Bronchial epithelial cell (primary cell): ENCODE measurements at places on chromosomes 6 and 20. TPM values are rescaled to one million over a fixed set of nuclear protein-coding genes. Genes with fewer than 3 reads are reported as not detected.

- no peak for DNase-seq
These were observed 54.9 kb downstream of the ZBTB9 start for GRCh38 chr6:33508935-33509926.

The WFDC2 gene
- total RNA-seq, result not detected in 2 replicates

- DNase-seq, result peak; percentile 68
These were observed 23.7 kb upstream of the FBXO30 start for GRCh38 chr6:145838305-145838704.

- no peak for DNase-seq
These were observed 5.5 kb downstream of the PNLDC1 start for GRCh38 chr6:159805440-159806020.

DNA sequence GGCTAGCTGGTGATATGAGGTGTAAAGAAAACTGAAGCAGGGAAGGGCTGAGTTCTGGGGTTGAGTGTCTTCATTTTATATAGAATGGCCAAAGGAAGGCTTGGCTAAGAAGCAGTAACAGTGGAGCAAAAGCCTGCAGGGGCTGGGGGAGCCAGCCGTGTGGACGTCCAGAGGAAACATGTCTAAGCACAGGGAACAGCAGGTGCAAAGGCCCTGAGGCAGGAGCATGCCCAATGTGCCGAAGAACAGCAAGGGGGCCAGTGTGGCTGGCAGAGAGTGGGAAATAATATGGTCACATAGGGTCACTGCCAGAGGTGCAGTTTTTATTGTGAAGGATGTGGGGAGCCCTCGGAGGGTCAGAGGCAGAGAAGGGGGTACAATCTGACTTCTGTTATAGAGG is 60.5 kb upstream of the KCNG1 start:
- no peak for DNase-seq

The VGLL2 gene
- not detected in 2 replicates for total RNA-seq

DNA sequence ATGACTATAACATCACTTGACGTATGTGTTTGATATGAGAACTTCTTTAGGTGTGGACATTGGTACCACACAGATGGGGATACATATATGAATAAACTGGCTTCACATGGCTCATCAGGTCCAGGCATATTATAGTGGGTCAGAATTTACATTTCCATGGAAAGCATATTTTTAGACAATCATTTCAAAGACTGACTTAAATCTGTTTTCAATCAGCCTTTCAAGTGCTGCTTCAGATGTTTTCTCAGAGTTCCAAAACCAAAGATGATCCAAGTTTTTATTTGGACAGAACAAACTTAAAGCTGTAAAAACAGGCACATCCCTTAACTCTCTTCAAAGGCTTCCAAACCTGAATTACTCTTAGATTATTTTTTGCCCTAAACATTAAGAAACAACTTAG is 88.1 kb downstream of the PRSS35 start:
- DNase-seq, result no peak

DNA sequence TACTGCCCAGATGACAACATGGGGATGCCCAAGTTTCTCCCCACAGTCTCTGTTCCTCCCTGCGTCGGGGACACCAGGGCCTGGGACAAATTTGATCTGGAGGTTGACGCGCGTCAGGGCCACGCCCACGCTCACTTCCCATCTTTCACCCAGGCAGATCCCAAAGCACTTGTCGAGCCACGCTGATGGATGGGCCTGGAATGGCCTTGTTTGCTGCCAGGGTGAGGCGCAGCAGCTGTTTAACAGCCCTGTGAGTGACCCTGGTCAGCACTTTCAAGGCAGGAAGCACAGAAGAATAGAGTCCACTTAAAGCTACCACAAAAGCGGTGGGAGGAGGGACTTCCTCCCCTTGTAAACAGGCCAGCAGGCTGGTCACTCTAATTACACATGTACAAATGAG is 324.7 kb upstream of the JARID2 start:
- DNase-seq, result no peak
